ENCODE measurements at places on chromosomes 3 and 15.

DNA sequence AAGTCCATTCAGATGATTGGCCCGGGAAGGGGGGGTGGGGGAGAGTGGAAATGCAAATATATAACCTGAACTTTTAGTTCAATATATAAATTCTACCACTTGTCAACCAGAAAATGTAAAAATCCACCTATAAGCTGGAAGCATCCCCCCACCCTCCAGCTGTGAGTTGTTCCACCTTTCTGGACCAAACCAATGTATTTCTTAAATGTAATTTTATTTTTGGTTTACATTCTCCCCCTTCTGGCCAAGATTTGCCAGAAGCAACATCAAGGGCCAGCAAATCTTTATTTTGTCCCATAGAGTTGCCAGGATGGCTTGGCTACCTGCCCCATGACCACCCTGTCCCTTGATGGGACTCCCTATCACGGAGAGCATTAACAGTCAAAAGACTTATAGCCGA, 545.7 kb downstream of the TBL1XR1 start:
- no peak for DNase-seq

DNA sequence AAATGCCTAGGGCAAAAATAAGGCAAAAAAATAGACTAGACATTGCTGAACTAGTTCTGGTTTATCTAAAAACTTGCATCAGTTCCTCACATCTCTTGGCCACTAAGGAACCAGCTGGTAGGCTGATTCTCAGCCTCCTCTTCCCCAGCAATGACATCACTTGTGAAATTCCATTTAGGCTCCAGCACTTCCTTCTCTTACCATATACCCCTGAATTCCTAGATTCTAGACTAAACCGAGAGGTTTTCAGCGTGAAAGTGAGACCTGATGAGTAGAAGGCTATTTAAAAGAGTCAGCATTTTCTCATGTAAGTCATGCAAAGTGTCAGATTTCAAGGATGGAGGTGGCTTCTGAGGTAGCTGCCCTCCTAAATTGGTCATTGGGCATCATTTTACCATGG, 247.1 kb upstream of the CDIN1 start:
- no peak for DNase-seq

- no peak for DNase-seq
Measured at GRCh38 chr3:129238945-129239705, 10.3 kb upstream of the COPG1 start.

DNA sequence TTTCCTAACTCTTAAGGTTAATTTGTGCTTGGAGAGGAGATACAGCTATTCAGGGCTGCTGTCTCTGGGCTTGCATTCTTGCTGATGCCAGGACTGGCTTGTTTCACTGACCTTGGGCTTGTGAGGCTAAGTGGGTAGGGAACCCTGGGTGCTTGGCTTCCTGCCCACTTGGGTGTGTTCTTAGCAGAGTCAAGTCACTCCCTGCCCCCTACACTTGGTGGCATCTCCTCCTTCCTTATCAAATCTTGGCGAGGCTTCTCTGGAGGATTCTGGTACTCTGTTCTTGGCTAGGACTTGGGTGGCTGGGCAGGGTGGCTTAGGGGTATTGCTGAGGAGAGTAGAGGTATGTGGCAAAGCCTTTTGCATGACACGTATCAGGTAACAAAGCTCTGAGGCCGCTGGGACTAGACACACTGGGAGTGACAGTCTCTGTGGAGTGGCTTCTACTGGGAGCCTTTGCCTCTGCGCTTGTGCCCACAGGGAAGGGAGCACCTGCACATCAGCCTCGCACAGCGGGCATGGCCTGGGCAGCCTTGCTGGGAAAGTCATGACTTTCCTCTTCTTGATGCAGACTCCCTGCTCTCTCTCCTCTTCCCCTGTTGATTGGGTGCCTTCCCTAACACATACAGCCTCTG, 41.8 kb downstream of the CHCHD6 start:
- no peak for DNase-seq

GRCh38 chr15:39880718-39881387, 39.2 kb downstream of the GPR176 start:
- no peak for DNase-seq

GRCh38 chr3:126607214-126607908, 47.6 kb downstream of the TXNRD3 start:
- peak; percentile 4 for DNase-seq

DNA sequence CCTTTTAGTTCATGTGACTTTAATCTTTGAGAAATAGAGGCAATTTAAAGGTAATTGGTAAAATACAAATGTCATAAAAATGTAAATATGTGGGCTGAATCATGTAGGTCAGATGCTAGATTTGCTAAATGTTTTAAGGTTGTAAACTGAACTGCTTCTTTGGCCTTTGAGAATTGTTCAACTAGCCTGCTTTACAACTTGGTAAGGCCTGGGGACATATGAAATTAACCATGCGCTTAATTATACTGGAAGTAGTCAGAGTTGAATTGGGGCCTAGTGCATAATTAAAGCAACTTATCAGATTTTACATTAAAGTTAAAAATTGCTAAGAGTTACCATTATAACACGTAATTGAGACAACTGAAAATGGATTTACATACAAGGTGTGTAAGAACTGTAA, 21.0 kb upstream of the TMEM45A start:
- DNase-seq, result no peak

DNA sequence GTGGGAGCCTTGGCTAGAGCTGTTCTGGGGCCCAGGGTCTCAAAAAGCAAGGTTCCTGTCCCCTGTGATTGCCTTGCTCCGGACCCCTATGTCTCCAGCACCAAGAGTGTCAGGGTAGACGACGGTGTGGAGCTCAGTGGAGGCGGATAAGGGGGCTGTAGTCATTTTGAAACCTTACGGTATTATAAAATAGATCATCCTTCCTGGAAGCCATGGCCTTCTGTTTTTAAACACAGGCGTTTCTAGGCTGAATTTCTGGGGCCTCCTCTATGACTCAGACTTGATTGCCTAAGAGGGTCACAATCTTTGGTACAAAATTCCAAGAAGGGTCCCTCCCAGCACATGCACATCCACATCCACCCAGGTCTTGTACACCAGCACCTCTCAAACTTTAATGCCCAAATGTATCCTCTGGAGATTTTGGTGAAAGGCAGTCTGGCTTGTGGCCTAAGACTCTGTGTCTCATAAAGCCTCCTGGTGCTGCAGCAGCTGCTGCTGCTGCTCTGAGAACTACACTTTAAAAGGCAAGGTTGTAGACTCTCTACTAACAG, 70.5 kb upstream of the XCR1 start:
- DNase-seq, result no peak

- no peak for DNase-seq
Measured at GRCh38 chr3:76912841-76913383, 127.0 kb upstream of the ROBO2 start.

DNA sequence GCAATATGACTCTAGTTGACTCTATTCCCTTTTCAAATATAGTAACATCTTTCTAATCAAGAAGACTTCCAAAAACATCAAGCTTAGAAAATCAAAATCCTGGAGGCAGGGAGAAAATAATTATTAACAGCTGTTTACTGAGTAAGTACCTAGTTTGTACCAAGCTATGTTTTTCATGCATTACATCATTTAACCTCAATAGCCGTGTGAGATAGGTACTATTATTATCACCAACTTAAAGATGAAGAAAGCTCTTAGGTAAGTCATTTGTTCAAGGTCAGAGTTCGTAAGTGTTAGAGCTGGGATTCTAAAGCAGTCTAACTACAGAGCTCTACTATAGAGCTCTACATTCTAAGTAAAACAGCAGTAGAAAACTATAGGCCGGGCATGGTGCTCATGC, 41.6 kb downstream of the GSK3B start:
- DNase-seq, result no peak

DNA sequence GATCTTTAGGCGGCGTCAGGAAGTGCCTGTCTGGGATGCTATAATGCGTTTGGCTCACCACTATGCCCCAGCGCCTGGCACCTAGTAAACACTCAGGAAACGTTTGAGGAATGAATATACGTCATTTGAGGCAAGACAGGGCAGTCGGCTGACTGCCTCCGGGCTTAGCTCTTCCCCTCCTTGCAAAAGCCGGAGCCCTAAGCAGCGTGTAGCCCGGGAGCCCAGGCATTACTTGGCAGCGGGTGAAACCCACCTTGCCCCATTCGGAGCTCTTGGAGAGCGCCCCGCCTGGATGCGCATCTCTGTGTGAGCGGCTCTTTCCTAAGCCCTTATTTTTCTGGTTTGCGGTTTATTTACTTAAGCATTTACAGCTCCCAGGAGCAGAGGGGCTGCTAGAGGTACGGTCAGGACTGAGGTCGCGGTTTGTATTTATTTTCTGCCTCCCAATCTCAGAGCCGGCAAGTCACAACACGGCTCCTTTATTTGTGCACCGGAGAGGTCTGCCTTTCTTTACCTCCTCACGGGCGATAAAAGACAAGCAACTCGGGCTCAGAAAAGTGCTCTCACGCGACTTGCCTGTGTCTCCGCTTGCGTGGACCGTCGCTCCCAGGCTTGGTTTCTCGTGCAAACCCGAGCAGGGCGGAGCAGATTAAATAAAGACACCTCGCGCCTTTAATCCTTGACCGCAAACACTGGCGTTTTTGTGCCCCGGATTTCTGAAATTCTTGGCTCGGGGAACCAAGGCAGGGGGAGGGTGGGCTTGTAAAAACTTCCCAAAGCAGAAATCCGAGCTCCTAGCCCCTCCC, 737 bp upstream of the ITPR1 start:
- DNase-seq, result peak; percentile 16

DNA sequence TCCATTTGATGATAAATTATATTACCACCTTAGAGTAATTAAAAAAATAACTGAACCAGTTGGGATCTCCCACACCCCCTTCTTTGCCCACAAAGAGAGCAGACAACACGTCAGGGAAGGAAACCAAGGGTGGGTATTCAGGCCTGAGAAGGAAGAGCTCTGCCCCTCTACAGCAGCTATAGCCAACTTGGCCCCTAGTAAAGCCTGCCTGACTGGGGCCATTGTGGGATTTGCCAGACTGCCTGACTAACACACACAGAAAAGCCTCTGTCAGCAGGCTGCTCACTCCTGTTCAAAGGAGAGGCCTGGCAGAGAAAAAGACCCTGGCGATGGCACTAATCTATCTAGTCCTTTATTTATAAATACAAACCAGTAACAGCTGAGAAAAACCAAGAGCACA, 41.4 kb downstream of the ATP8B4 start:
- no peak for DNase-seq

DNA sequence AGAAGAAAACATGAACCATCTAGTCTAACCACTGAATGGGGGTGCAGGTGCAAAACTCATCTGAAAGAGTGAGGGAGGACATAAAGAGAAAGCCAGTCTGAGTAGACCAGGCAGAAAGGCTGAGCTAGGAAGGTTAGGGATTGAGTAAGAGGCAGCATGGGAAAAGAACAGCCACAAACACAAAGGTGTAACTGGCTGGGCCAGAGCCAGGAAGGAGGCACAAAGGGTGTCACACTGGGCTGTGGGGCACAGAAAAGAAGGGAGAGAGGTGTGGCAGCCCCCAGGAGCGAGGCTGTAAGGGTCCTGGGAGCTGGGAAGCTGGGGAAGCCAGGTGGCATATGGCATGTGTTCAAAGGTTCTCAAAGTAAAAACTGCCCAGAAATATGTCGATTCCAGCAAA, 18.7 kb downstream of the IGSF11 start:
- no peak for DNase-seq

- DNase-seq, result no peak
Measured at GRCh38 chr3:109278546-109278945, 37.8 kb downstream of the DPPA2 start.

Measured in stimulated activated CD8-positive, alpha-beta memory T cell treated with anti-CD3 and anti-CD28 coated beads, Interleukin-2, amount 100 ng/mL, for 1 hour (primary cell).